Heart right ventricle (tissue), 16 donors: ENCODE measurements at places on chromosomes 11 and 22. TPM values are rescaled to one million over a fixed set of nuclear protein-coding genes. Genes with fewer than 3 reads are reported as not detected.

Gene ARFGAP3
- total RNA-seq, result 24.4 TPM

Gene C11orf91
- total RNA-seq, result not detected

GRCh38 chr22:48537343-48537680 is 1290.4 kb downstream of the BRD1 start:
- no peak for DNase-seq

- DNase-seq, result no peak
These were observed 65.1 kb upstream of the LRRC55 start for GRCh38 chr11:57116654-57117053.

DNA sequence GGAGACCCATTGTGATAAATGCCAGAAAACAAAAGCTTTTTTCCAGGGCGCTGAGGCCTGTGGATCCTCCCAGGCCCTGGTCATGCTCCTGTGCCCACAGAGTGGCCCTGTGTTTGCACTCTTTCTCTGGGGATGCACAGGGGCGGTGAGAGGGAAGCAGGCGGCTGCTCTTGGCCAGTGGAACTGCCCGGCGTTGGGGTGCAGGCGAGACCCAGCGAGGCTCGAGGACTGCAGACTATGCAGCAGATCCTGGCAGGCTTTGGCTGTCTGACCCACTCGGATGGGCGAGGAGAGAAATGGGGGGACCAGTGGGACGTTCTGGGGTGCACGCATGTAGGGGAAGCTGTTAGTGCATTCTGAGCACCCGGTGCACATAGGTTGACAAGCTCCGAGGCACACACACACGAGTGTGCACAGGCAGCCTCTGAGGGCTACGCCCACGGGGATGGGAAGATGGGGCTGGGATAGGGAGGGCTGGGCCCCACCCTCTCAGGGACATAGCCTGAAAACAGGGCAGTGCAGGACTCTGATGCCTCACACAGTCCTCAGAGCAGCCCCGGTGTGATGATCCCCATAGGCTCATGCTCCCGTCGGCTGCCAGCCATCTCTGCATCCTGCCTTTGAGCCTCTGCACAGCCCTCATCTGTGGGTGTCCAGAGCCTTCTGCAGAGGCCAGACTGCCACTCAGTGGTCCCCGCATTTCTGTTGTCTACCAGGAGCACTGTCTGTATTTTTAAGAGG is 1233.5 kb downstream of the BRD1 start:
- DNase-seq, result no peak

- no peak for DNase-seq
These were observed 580.0 kb downstream of the SOX6 start for GRCh38 chr11:15776366-15776765.
